Stimulated activated CD4-positive, alpha-beta T cell treated with anti-CD3 and anti-CD28 coated beads, Interleukin-1b, Interleukin-23, amount 100 ng/mL, for 1 hour (primary cell): ENCODE measurements at places on chromosomes 12 and 14.

GRCh38 chr14:20421267-20421666 lies 8.0 kb upstream of the TEP1 start:
- DNase-seq: no peak

GRCh38 chr12:118315821-118316220 lies 56.9 kb downstream of the TAOK3 start:
- no peak for DNase-seq

GRCh38 chr14:77032844-77033621 lies 4.5 kb upstream of the IRF2BPL start:
- peak; percentile 49 for DNase-seq

DNA sequence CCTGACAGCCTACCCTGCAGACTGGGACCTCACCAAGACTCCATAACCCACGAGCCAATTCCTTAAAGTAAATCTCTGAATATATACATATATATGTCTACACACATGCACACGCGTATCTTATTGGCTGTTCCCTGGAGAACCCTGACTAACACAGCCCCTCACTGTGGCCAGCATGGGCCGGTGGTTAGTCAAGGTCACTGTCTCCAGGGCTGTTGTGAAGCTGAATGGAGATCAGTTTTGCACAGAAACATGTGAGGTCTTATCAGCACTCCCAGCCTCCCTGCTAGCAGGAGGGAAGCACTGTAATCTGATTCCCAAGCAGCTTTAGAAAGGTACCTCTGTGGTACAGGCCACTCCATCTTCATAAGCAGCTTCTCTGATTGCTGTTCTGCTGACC lies 46.6 kb upstream of the PLEKHG6 start:
- DNase-seq: no peak

DNA sequence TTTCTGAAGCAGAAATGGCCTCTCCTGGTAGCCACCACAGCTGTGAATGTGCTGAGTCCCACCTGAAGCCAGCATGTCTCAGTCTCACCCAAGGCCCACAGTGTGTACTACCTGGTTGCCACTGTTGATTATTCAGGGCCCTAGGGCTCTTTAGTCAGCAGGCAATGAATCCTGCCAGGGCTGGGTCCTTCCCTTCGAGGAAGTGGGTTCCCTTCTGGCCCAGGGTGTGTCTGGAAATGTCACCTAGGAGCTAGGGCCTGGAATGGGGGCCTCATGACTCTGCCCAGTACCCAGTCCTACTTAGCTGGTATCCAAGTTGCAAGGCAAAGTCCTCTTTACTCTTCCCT lies 207.4 kb downstream of the SYNE2 start:
- no peak for DNase-seq

DNA sequence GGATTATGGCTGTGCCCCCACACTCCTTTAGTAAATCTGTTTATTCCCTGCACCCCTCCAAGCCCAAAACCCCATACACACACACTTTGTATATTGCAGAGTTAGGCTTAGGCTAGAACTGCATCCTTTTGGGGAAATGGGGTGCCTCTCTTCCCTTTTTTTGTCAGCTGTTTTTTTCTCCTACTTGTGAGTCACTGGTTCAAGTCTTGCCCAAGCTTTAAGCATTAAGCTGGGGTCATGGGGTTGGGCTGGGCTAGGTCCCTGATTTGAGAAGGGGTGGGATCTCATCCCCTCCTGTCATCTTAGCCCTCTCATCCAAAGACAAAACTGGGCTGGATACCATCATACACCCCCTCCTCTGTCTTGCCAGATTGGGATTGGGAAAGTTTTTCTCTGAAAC lies 1.6 kb downstream of the LRP1 start:
- DNase-seq: no peak

DNA sequence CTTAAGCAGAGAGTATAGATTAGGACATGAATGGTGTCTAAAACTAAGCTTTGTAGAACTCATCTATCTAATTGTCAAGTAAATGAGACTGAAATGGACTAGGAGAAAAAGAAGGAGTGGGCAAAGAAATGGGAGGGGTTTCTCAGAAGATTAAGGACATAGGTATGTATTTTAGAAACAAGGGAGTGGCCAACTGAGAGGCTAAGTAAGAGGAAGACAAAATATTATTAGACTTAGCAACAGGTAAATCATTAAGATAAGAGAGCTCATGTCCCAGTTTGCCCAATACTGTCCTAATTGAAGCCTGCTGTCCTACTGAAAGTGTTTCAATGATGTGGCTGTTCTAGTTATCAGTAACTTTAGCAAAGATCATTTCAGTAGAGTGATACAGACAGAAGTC lies 171.4 kb downstream of the KITLG start:
- no peak for DNase-seq

GRCh38 chr12:3627336-3627735 lies 125.6 kb downstream of the CRACR2A start:
- DNase-seq: no peak
